Skeletal muscle cell (primary cell): ENCODE measurements at places on chromosomes 6 and 20.
A peak's percentile ranks its signal among the peaks of the same experiment; 100 is the strongest.

- DNase-seq = no peak
Observed at GRCh38 chr6:25579902-25580495, 72.0 kb upstream of the SCGN start.

DNA sequence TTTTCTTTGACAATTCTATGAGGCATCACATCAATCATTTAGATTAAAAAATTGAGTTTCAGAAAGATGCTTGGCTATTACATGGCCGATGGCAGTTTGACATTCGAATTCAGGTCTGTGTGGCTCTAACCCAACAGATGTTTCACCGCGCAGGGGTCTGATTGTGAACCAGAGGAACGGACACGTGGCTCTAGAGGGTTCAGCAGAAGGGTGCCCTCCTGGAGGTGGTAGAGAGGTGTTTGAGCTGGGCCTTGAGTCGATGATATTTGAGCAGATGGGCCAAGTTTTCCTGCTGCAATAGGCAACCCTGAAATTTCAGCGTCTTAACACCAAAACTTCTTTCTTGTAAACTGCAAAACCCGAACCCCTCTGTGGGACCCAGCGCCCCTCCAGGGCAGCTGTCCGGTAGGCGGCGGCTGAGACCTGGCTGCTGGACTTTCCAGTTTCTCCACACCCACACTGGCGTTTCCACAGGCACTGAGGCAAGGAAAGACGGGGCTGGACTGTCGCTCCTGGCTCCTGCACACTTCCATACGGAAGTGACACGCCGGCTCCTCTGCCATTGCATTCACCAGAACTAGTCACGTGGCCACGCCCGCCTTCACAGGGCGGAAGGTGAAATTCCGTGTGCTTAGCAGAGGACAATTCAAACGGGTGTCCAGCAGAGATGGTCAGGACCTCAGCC, 11.3 kb upstream of the AFDN start:
- DNase-seq = no peak

- DNase-seq = no peak
Observed at GRCh38 chr6:150745896-150746295, 119.6 kb upstream of the MTHFD1L start.

DNA sequence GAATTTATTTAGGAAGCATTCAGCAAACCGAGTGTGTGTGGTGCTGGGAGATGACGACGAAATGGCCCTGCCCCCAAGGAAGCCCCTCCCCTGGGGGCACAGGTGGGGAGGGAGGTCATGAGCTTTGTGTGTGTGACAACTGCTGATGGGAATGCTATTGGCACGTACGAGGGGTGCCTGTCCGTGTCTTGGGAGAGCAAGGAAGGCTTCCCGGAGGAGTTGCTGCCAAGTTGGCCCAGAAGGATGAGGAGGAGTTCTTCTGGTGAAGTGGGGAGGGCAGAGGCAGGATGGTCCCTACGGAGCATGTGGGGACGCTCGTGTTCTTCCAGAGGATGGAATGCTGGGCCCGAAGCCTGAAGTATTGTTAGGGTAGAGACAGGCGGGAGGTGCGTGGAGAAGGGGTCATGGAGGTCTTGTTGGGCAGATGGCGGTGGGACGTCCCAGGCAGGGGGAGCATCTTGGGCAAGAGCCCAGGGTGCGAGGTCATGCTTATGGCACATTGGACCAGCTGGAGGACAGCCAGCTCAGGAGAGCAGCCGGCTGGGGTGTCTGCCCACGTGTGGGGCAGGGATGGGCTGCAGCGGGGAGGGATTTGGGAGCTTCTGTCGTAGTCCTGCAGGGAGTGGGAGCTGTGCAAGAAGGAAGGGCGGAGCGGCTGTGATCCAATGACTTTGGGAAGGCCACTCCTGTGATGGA, 46.1 kb downstream of the SYNJ2 start:
- DNase-seq = no peak

DNA sequence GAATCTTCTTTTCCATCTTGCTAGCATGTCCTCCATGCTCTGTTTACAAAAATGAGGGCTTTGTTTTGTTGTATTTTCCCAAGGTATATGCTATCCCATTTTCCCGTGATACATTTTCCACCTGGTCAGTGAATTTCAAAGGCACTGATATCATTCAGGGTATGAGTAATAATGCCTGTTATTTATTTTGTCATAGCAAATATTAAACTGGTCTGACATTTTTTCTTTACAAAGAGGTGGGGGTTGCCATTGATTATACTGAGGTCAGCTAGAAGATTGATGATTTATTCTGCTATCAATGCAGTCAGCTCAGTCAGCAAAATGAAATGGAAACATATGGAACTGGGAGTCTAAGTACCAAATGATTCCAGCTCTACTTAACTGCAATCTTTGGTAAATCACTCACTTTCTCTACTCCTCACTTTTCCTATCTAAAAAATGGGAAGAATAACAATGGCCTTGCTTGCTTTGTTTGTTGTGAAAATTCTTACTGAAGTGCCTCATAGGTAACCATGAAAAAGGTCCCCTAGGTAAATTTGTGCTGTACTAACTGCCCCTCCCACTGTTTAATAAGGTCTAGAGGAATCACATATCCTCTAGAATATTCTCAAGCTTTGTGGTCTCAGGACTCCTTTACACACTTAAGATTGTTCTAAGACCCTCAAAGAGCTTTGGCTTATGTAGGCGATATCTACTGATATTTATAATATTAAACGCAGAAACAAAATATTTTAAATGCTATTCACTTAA, 64.0 kb downstream of the ARHGAP18 start:
- no peak for DNase-seq

GRCh38 chr20:54152227-54153040, 21.4 kb downstream of the CYP24A1 start:
- DNase-seq = no peak

GRCh38 chr6:1321738-1322137, 9.8 kb downstream of the FOXQ1 start:
- peak; percentile 59 for DNase-seq

GRCh38 chr20:2385026-2385425, 4.3 kb downstream of the TGM6 start:
- no peak for DNase-seq

GRCh38 chr6:42185597-42185996, 9.2 kb downstream of the GUCA1B start:
- no peak for DNase-seq

- DNase-seq = peak; percentile 61
Observed at GRCh38 chr6:14881398-14881797, 364.5 kb upstream of the JARID2 start.

DNA sequence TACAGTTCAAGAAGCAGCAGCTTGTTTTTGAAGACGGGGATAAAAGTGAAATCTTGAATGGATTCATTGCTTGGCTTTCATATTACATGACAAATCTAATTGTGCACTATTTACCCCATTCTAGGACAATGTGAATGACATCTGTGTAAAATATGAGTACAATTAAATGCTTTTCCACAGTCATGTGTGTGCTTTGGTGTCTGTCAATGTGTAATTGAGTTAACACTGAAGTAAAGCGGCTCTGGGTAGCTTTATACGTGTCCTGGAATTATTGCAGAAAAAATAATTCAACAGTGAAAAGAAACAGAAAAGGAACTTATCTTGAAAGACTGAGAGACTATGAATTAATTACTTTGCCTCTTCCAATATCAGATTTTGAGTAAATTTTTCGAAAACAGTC, 233.5 kb upstream of the HS3ST5 start:
- no peak for DNase-seq

DNA sequence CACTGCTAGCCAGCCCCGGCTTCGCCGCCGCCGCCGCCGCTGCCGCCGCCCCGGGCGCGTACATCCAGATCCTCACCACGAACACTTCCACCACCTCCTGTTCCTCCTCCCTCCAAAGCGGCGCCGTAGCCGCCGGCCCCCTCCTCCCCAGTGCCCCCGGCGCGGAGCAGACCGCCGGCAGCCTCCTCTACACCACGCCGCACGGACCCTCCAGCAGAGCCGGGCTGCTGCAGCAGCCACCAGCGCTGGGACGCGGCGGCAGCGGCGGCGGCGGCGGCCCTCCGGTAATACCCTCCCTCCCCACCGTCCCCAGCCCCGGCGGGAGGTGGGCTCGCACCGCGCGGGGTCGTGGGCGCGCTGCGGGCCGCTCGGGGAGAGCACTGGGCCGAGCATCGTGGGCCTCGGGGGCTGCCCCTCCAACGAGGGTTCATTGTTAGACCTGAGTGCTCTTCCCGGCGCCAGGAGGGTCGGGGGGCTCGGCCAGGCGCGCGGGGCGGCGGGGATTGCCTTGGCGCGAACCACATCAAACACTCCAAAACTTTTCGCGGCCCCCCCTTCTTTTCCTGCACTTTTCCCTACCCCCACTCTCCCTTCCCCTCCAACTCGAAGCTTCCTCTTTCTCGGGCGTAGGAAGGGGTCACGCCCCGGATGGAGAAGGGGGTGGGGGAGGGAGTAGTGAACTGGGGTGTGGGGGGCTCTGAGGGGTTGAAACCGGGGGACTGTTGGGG, 827 bp downstream of the E2F3 start:
- DNase-seq = no peak

- DNase-seq = no peak
Observed at GRCh38 chr6:41813956-41814355, 26.5 kb downstream of the TOMM6 start.

DNA sequence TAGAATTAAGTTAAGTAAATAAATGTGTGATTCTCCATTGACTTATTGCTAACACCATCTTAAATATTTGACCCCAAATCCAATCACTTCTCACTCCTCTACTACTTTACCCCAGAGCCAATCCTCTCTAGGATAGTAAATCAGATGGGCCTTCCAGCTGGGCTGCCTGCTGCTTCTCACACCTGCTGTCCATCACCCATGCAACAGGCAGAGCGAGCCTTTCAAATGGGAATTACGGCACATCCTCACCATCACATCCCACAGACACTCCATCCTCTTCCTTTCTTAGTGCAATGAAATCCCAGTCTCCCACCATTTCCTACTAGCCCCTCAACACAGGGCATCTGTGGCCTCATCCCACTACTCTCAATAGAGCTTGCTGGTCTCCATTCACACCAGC, 34.0 kb downstream of the HLA-F start:
- no peak for DNase-seq

DNA sequence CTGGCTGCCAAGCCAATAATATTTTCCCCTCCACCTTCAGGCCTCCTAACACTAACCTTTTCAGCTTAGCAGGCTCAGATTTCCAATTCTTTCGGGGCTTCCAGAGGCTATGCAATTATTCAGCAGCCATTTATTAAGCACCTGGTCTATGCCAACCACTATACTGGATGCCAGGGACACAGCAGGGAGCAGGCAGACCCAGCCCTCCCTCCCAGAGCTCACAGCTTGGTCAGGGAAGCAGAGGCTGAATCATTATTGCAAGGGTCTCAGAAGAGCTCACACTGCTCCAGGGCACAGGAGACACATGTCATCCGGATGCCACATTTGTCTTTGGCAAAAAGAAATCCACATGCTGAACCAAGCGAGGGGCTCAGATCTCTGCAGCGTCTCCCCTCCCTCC, 1.3 kb downstream of the BPIFB1 start:
- DNase-seq = no peak

DNA sequence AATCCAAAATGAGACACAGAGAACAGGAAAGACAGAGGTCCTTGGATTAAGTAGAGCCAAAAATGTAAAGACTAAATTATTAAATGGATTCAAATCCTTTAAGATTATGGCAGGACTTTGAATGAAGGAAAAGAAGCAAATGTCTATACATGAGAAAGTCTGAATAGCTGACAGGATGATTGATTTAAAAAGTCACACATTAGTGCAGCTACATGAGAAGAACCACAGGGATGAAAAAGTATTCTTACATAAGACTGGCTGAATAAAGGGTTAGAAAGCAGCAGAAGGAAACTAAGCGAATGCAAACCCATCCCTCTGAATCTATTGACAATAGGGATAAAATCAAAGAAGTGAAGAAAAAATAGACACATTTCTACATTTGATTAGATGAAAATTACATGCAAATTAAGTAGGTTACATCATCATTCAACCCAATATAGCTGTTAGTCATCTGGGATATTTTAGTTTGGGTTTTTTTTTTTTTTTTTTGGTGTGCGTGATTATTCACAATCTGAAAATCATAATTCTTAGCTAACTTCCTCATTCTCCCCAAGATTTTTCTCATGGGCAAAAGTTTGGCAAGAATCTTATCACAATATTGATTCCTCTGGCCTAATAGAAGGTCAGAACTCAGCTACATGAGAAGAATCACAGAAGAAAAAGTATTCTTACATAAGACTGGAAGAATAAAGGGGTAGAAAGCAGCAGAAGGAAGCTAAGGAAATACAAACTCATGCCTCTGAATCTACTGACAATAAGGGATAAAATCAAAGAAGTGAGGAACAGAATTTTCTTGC, 845.4 kb downstream of the HACE1 start:
- no peak for DNase-seq

DNA sequence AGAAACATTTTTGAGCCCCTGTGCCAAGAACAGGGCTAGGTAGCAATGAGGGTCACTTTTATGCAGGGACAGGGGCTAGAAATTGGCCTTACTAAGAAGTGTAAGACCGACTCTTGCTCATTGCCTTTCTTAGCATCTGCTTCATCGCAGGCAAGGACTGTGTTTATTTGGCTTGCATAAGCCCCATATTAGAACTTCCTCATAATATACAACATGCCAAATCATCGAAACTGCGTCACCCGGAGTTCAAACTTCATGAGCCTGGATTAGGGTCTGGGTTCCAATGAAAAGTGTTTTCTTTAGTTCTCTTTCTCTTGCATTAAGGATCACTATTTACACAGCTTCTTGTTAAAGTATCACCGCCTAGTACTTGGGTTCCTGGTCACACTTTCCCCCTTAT, 977 bp upstream of the SMAP1 start:
- no peak for DNase-seq
